ENCODE measurements at places on chromosomes 11 and 22. TPM values are rescaled to one million over a fixed set of nuclear protein-coding genes. Genes with fewer than 3 reads are reported as not detected.
A peak's percentile ranks its signal among the peaks of the same experiment; 100 is the strongest.

Gene TEX54
- total RNA-seq = not detected

DNA sequence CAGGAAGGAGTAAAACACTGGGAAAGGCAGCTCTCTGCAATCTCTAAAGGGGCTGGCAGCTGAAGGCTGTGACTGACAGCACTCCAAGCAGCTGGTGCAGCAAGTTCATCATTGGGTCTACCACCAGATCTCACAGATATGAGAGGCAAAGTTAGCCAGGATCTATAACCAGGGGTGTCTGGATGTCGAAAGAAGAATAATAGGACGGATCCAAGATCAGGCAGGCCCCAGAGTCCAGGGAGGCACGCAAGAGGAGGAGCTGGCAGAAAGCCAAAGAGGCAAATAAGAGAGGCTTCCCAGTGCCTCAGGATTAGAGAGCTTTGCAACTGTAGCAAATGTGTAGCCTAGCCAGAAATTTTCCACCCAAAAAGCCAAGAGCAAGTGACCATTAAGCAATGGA lies 77.1 kb downstream of the RBMXL2 start:
- no peak overlapping the region for H3K27ac ChIP-seq
- H3K4me1 ChIP-seq = no peaks in the 10 kb centered on the region
- no peaks in the 10 kb centered on the region for H3K36me3 ChIP-seq
- H3K4me3 ChIP-seq = no peak overlapping the region
- no peaks in the 10 kb centered on the region for H3K27me3 ChIP-seq

GRCh38 chr22:38479096-38479837 lies 11.4 kb downstream of the KDELR3 start:
- no peak overlapping the region for H3K4me3 ChIP-seq
- peaks cover 8% of the 10 kb centered on the region for H3K36me3 ChIP-seq
- no peak overlapping the region for H3K27ac ChIP-seq
- no peaks in the 10 kb centered on the region for H3K4me1 ChIP-seq
- no peaks in the 10 kb centered on the region for H3K27me3 ChIP-seq

- no peaks in the 10 kb centered on the region for H3K4me1 ChIP-seq
- H3K4me3 ChIP-seq = no peak overlapping the region
- no peaks in the 10 kb centered on the region for H3K27me3 ChIP-seq
- H3K36me3 ChIP-seq = no peaks in the 10 kb centered on the region
- no peak overlapping the region for H3K27ac ChIP-seq
- DNase-seq = no peak
Measured at GRCh38 chr11:75493626-75494025, 32.1 kb downstream of the GDPD5 start.

Gene APOL1
- total RNA-seq = 50.0 TPM

- H3K4me1 ChIP-seq = no peaks in the 10 kb centered on the region
- H3K27ac ChIP-seq = peak overlapping the region; percentile 28
- H3K36me3 ChIP-seq = no peaks in the 10 kb centered on the region
- H3K4me3 ChIP-seq = no peak overlapping the region
- no peaks in the 10 kb centered on the region for H3K27me3 ChIP-seq
- DNase-seq = no peak
Measured at GRCh38 chr11:66600631-66601233, 7.7 kb downstream of the CCS start.

Gene GTSE1
- 1.5 TPM for total RNA-seq

- H3K4me3 ChIP-seq = no peak overlapping the region
- H3K4me1 ChIP-seq = no peaks in the 10 kb centered on the region
- H3K27me3 ChIP-seq = no peaks in the 10 kb centered on the region
- no peaks in the 10 kb centered on the region for H3K36me3 ChIP-seq
- no peak overlapping the region for H3K27ac ChIP-seq
Measured at GRCh38 chr11:131746201-131746600, 375.8 kb downstream of the NTM start.

- H3K4me1 ChIP-seq = no peaks in the 10 kb centered on the region
- H3K27me3 ChIP-seq = no peaks in the 10 kb centered on the region
- peak; percentile 57 for DNase-seq
- no peak overlapping the region for H3K27ac ChIP-seq
- no peaks in the 10 kb centered on the region for H3K36me3 ChIP-seq
Measured at GRCh38 chr11:100719809-100720221, 32.7 kb downstream of the ARHGAP42 start.

- no peak overlapping the region for H3K4me3 ChIP-seq
- no peak for DNase-seq
- H3K27me3 ChIP-seq = no peaks in the 10 kb centered on the region
- peaks cover 2% of the 10 kb centered on the region for H3K36me3 ChIP-seq
Measured at GRCh38 chr11:118908264-118908663, 17.5 kb downstream of the BCL9L start.

Gene NCAPH2
- 35.5 TPM for total RNA-seq

DNA sequence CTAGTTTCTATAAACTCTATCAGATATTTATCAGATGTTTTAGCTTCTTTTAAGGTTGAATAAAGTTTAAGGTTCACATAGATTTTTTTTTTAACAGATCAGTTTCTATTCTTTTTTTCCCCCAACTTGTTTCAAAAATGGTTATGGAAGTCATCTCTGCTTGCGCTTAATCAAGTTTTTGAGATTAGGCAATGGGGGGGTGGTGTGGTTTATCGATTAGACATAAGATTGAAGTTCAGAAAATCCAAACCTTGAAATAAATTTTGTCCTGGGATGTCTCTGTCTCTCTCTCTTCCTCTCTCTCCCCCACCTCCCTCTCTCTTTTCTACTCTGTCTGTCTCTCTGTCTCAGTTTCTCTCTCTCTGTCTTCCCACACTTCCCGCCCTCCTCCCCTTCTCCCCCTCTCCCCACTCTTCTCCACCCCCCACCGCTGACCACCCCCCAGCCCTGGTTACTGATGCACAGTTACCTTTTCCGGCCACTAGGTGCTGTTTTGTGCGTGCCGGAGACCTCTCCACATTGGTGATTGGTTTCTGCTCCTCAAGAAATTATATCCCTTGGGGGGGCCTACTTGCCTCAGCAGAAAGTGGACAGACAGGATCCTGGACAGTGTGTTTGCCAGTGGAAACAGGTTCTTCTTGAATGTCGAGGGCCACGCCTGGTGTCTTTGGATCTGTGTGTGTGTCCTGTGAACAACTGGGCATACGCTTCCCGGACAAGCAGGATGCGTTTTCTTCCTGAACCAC lies 29.7 kb upstream of the ANO1 start:
- H3K4me3 ChIP-seq = no peak overlapping the region
- H3K27ac ChIP-seq = no peak overlapping the region
- no peaks in the 10 kb centered on the region for H3K36me3 ChIP-seq
- H3K27me3 ChIP-seq = no peaks in the 10 kb centered on the region
- H3K4me1 ChIP-seq = no peaks in the 10 kb centered on the region
- DNase-seq = no peak

DNA sequence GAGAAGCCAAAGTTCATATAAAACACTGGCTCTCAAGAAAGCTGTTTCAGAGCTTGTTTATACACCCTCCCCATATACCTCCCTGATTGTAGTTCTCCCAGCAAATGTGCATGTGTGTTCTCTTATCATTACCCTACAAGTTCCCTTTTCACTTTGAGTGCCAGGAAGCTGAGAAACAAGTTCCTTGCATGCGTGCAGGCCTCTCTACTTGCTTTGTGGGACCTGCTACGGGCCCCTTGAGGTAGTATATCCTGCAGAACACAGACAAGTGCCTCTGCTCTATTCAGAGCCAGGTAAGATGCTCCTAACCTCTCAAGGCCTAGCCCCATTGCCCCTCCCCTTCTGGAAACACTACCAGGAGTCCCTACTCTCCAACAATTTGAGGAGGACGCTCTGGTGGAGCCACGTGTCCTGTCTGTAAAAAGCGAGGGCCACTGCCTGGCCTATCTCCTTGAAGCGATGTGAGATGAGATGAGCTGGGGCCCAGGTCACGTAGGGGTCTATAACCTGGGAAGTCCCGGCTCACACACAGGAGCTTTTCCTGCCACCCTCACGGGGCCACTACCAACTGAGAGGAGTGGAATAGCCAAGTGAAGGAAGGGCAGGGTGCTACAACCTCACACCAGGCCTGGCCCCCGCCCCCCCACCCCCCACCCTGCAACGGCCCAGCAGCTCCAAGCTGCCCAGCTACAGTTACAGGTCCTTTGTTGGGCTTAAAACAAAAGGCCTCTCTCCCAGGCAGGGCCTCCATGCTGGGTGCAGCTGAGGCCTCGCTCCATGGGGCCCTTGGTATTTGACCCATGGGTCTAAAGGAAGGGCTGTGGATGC lies 2.6 kb upstream of the ATP5MGL start:
- no peaks in the 10 kb centered on the region for H3K4me1 ChIP-seq
- no peak for DNase-seq
- no peaks in the 10 kb centered on the region for H3K36me3 ChIP-seq
- H3K27me3 ChIP-seq = no peaks in the 10 kb centered on the region

DNA sequence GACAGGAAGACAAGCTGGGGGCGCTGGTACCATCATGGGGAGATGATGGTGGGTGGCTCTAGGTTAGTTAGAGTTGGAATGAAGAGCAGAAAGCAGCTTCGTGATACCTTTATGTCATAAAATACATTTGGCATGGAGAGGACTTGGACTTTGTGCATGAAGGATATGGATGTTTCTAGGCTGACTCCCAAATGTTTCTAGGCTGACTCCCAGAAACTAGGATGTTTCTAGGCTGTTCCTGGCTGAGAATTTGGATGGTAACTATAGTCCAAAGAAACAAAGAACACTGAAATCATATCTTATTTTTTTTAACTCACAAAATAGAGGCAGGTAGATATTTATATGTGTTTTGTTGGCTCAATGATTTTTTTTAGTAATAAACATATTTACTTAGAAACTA lies 89.4 kb upstream of the VPREB1 start:
- no peak overlapping the region for H3K27ac ChIP-seq
- DNase-seq = no peak
- H3K4me3 ChIP-seq = no peak overlapping the region
- H3K36me3 ChIP-seq = no peaks in the 10 kb centered on the region
- no peaks in the 10 kb centered on the region for H3K4me1 ChIP-seq
- H3K27me3 ChIP-seq = no peaks in the 10 kb centered on the region

DNA sequence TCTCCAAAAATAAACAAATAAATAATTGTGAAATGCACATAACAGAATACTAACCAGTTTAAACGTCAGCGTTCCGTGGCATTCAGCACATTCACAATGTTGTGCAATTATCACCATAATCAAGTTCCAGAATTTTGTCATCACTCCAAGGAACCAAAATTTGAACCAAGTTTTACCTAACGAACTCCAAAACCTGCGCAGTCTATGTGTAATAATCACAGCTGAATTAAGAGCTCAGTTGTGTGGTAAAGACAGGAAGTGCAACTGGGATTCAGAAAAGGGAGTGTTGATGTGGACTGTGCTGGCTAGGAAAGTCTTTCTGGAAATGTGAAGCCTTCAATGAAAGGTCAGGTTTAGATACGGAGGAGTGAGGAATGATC lies 5.4 kb upstream of the MCAM start:
- H3K27ac ChIP-seq = no peak overlapping the region
- no peaks in the 10 kb centered on the region for H3K36me3 ChIP-seq
- no peak overlapping the region for H3K4me3 ChIP-seq
- no peaks in the 10 kb centered on the region for H3K4me1 ChIP-seq

DNA sequence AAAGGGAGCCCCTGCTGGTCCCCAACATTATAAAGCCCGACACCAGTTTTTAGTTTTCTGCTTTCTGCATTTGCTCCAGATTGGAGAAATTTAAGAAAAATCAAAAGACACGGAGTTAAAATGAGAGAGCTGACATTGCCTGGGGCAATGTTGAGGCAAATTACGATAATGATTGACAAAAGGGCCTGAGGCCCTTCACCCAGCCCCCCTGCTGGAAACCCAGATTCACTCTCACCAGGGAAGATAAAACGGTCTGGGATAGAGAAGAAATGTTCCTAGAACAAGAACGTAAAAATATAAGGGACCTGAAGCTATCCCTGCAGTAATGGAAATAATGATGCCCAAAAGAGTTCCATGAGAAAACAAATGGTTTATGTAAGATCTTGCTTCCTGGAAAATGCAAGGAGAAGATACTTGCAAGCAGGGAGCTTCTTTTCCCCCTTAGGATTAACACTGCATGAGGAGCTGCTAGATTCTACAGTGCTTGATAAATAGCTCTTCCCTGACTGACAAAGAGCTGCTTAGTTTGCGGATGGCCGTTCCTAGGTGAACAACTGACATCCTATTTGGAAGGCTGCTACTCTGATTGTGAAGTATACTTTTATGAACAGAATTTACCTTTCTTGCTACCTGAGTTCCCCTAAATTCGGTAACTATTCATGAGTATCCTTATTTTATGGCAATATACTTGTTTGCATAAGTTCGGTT lies 40.6 kb upstream of the GNAZ start:
- H3K4me3 ChIP-seq = no peak overlapping the region
- H3K27ac ChIP-seq = no peak overlapping the region
- H3K4me1 ChIP-seq = no peaks in the 10 kb centered on the region
- no peak for DNase-seq

Gene PRG2
- total RNA-seq = 0.39 TPM

- no peak overlapping the region for H3K4me3 ChIP-seq
- H3K27ac ChIP-seq = no peak overlapping the region
- no peaks in the 10 kb centered on the region for H3K4me1 ChIP-seq
- DNase-seq = no peak
Measured at GRCh38 chr11:11449327-11449726, 96.3 kb upstream of the CSNK2A3 start.

- H3K27ac ChIP-seq = no peak overlapping the region
- H3K36me3 ChIP-seq = no peaks in the 10 kb centered on the region
- no peak for DNase-seq
- H3K4me3 ChIP-seq = no peak overlapping the region
- H3K27me3 ChIP-seq = peaks cover 3% of the 10 kb centered on the region
Measured at GRCh38 chr11:116533186-116533825, 239.5 kb downstream of the BUD13 start.

Gene CARD18
- not detected for total RNA-seq

Gene OR51A4
- not detected for total RNA-seq

GRCh38 chr22:42343531-42344081 lies 73.2 kb upstream of the TCF20 start:
- H3K27ac ChIP-seq = no peak overlapping the region
- H3K4me1 ChIP-seq = no peaks in the 10 kb centered on the region
- H3K27me3 ChIP-seq = no peaks in the 10 kb centered on the region

DNA sequence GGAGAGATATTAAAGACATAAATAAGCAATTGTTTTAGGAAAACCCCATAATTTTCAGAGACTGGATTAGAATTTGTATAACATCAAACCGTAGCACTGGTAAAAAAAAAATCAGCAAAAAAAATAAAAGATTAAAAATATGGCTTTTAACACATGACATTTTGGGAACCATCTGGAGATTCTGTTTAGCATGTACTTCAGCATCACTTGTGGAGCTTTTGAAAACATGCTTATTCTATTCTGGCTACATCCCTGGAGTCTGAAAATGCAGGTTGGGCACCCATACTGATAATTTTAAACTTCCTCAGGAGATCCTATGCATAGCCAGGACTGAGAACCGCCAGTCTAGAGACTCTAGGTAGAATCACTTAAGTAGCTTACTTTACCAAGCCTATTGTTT lies 1190.9 kb downstream of the LRRC4C start:
- no peaks in the 10 kb centered on the region for H3K36me3 ChIP-seq
- H3K27ac ChIP-seq = no peak overlapping the region
- H3K4me3 ChIP-seq = no peak overlapping the region
- H3K4me1 ChIP-seq = no peaks in the 10 kb centered on the region
- no peaks in the 10 kb centered on the region for H3K27me3 ChIP-seq
